ENCODE measurements at places on chromosomes 5 and 9.

- DNase-seq, result no peak
These were observed 8.7 kb downstream of the ACSL6 start for GRCh38 chr5:132002757-132003156.

DNA sequence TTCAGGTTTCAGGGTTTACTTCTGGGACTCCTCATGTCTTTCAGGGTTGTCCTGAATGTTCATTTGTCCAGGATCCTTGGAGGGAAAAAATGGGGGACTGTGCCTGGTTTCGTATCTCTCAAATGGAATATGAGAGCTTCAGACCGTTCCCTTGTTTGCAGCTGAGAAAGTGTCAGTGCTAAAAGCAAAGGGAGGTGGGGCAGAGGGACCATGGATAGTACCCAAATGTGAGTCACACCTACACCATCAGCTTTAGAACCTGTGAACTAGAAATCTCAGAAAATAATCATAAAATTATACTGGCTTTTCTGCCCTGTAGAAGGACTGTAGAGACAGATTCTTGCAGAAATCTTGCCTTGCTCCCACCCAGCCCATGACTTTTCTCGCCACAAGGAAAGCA lies 84.3 kb upstream of the TAF11L2 start:
- DNase-seq, result no peak

DNA sequence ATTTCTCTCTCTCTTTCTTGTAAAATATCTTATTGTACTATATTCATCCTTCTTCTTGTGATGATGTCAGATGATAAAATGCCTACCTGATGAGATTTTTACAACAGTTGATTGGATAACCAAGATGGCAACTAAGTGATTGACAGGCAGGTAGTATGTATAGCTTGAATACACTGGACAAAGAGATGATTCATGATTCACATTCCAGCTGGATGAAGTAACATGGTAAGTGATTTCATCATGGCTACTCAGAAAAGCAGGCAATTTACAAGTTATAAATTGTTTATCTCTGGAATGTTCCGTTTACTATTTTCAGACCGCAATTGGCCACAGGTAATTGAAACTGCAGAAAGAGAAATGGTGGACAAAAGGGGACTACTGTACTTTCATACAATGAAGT lies 1471.7 kb upstream of the C9orf72 start:
- no peak for DNase-seq

DNA sequence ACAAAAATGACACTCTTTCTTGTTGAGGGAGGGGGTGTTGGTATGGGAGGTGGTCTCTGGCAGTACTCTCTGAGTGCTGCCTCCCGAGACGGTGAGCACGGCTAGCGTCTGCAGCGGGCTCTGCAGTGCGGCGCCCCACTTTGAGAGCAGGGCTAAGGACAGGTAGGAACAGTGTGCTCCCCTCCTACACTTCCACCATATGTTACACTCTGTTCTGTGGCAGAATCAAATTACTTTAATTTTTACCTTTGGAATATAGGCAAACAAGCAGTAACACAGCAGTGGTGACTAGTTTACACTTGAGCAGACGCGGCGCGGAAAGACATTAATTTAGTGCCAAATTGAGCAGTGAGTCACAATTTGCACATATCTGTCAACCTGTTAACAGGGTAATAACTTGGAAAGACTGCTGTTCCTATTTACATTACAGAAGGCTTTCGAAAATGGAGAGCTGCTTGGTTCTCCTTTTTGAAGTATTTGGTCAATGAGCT lies 136.3 kb downstream of the MED27 start:
- no peak for DNase-seq

- no peak for DNase-seq
These were observed 921.5 kb downstream of the TLE4 start for GRCh38 chr9:80493258-80493657.
